ENCODE measurements at places on chromosomes 6 and 20.

GRCh38 chr6:157400676-157401075 lies 19.7 kb downstream of the ZDHHC14 start:
- DNase-seq = no peak

DNA sequence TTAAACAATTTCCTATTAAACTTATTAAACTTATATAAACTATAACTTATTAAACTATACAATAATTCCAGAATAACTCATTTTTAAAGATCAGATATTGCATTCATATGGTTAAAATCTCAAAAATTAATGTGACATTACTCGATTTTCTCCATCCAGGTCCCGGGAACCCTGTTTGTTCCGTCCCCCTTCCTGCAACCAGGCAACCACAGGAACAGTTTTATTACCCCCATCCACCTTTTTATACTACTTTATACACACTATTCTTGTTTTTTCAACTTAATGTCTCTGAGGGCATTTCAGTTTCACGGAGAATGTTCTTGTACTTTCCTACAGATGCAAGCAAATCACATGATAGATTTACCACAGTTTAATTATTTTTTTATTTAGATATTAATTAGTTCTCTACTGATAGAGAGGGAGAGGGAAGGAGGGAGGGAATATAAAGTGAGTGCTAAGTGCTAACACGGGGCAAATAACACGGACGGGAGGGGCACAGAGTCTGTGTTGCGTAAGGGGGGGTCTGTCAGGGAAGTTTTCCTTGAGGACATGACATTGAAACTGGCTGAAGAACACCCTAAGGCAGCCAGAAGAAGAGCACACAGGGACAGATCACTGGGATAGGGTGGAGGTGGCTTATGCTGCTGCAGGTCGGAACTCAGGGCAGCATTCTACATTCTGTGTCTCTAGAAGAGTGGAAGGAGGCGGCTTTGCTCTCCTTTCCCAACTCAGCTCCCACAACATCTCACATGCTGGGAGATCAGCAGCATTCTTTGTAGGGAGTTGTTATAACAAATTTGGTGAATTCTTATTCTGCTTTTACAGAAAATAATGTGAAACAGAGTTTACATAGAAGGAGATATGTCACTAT lies 225.2 kb downstream of the FOXC1 start:
- no peak for DNase-seq

- no peak for DNase-seq
These were observed 52.2 kb downstream of the ZMYND8 start for GRCh38 chr20:47304287-47304686.

DNA sequence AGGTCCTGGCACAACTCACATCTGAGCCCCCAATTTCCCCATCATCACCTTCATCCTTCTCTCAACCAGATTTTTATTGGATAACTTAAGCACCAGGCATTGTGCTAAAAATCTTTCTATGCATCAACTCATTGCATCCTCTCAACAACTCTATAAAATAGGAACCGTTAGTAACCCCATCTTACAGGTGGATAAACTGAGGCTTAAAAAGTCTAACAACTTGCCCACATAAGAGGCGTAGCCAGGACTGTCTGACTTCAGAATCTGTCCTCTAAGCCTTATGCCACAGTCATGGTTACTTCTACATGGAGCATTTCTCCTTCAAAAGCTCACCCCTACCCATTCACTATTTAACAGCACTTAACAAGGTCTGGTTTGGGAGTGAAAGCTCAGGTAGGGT lies 51.1 kb downstream of the PPP1R16B start:
- no peak for DNase-seq

DNA sequence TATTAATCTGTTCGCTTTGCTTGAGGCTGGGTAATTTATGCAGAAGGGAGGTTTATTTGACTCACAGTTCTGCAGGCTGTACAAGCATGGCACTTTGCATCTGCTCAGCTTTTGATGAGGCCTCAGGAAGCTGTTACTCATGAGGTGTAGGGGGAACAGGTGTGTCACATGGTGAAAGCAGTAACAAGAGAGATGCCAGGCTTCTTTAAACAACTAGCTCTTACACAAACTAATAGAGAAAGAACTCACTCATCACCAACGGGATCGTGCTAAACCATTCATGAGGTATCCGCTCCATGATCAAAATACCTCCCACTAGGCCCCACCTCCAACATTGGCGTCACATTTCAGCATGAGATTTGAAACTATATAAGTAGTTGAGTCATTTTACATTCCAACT lies 34.4 kb upstream of the GCLC start:
- no peak for DNase-seq

GRCh38 chr6:13101409-13101808 lies 226.9 kb downstream of the TBC1D7 start:
- DNase-seq = no peak

All from activated effector memory CD4-positive, alpha-beta T cell treated with Interleukin-2 at 50 U/mL for 16 hours (primary cell).